ENCODE measurements at places on chromosomes 2 and 18. TPM values are rescaled to one million over a fixed set of nuclear protein-coding genes. Genes with fewer than 3 reads are reported as not detected.
A peak's percentile ranks its signal among the peaks of the same experiment; 100 is the strongest.

DNA sequence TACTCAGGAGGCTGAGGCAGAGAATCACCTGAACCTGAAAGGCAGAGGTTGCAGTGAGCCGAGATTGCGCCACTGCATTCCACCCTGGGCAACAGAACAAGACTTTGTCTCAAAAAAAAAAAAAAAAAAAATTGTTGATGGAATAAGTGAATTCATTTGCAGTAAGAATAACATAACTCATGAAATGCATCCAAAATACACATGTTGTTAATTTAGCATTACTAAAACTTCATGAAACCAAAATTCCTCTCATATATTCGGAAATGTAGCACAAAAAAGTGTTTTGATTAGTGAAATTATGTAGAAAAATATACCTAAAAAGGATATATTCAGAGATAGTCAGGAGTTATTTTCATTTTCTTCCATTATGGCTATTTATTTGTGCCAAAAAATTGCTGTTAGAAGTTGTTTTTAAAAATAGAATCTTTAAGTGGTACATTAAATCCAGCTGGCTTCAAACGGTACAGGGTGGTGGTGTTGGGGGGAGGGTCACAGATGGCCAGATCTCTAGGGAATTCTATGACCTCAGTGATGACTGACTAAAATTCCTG, 78.2 kb upstream of the UGP2 start:
- no peak for DNase-seq

GRCh38 chr2:3142961-3143571, 234.6 kb downstream of the EIPR1 start:
- DNase-seq: no peak

SPDYA gene
- 0.28 TPM for total RNA-seq

- peak; percentile 40 for DNase-seq
These were observed 22.8 kb downstream of the SNORC start for GRCh38 chr2:232892843-232893242.

- DNase-seq: no peak
These were observed 329.2 kb upstream of the FIGN start for GRCh38 chr2:164065038-164065437.

CYP27A1 gene
- total RNA-seq: 4.1 TPM

GRCh38 chr2:8146132-8147005, 535.5 kb upstream of the ID2 start:
- no peak for DNase-seq

SNRNP200 gene
- 33.1 TPM for total RNA-seq

- DNase-seq: no peak
These were observed 1.4 kb downstream of the DPYSL5 start for GRCh38 chr2:26849056-26849999.

DNA sequence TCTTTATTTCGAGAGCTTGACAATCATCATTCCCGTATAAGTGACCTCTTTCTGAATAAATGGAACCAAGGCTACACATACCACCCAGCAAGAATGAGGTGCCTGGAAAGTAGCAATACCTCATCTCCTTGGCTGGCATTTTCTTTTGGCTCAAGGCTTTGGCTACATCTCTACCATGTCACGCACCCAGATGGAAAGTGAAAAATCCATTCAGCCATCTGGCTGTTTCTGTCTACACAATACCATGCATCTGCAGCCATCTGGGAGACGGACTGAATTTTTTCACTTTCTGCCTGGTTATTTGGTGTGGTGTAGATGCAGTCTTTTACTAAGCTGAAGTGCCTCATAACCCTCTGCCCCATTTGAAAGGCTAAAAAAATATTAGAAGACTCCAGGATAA, 566.9 kb downstream of the BCL11A start:
- DNase-seq: no peak

DTYMK gene
- 177 TPM for total RNA-seq

GRCh38 chr18:57544936-57545660, 41.4 kb downstream of the FECH start:
- no peak for DNase-seq

- DNase-seq: no peak
These were observed 13.1 kb downstream of the PID1 start for GRCh38 chr2:229257985-229258384.

- no peak for DNase-seq
These were observed 302.2 kb upstream of the MAP2 start for GRCh38 chr2:209121691-209122090.

- no peak for DNase-seq
These were observed 125.5 kb downstream of the RAPGEF4 start for GRCh38 chr2:172861098-172861497.

DNA sequence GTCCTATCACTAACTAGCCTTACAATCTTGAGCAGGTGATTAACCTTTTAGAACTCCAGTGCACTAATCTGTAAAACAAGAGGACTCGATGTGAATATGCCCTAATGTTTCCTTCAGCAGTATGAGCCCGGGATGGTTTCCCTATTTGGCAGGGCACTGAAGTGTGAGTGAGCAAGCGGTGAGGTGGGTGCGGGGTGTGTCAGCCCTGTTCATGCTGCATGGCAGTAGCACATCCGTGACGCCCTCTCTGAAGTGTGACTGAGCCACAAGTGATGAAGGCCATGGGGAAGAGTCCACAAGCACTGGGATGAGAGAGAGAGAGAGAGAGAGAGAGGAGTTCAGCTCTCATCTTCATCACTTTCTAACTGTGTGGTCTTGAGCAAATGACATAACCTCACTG, 168.7 kb downstream of the SETBP1 start:
- DNase-seq: no peak

DNA sequence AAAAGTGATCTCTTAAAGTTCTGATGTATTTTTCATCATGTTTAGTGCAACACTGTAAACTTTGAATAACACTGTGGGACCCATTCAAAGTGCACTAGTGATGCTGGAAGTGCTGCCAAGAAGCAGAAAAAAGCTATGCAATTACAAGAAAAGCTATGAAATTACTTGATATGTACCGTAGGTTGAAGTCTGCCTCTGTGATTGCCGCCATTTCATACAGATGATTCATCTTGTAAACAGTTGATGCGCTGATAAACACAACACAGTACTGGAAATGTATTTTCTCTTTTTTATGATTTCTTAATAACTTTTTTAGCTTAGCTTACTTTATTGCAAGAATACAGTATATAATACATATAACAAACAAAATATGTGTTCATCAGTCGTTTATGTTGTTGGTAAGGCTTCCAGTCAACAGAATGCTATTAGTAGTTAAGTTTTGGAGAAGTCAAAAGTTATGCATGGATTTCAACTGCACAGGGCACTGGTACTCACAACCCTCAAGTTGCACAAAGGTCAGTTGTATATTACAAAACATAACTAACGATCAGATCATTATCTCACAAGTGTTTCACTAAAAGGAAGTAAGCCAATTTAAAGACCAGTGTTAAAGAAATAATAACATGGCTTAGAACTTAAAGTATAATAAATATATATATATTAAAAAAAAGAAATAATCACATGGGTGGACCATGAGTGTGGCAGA, 82.0 kb downstream of the SGPP2 start:
- DNase-seq: no peak

DNA sequence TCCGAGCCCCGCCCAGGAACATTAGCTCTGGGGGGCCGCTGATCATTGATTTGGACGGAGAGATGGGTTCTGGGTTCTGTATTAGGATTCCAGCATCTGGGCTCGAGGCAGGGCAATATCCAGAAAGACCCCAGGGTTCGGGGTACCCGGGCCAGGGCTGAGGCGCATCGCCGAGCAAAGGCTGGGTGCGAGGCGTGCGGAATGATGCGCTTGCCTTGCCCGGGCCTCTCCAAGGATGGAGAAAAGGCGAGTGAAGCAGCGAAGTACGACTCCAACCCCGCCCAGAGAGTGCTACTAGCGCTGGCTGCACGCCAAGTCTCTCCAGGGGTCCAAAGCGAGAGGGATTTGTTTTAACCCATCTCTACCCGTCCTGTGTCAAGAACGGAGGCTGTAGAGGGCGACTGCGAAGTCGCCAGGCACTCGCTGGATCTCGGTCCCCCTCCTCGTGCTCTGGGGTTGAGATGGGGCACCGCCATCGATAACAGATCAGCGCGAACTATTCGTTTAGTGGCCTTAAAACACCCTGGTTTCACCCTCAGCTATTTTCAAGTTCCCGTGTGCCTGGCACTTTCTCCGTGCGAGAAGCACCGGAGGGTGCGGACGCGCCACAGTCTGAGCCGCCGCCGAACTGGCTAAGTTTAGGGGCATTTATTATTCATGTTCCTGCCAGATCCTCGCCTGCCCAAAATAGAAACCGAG, 1.9 kb downstream of the ADCYAP1 start:
- no peak for DNase-seq

SNTG2 gene
- 8.7 TPM for total RNA-seq

CHPF gene
- total RNA-seq: 113 TPM

- DNase-seq: no peak
These were observed 74.6 kb upstream of the GALNT5 start for GRCh38 chr2:157182834-157183396.

Data from SJSA1 (cell line).